AG09309 (cell line): ENCODE measurements at places on chromosomes 13 and 19.

- DNase-seq: no peak
Measured at GRCh38 chr13:23833733-23834611, 55.2 kb downstream of the MIPEP start.

DNA sequence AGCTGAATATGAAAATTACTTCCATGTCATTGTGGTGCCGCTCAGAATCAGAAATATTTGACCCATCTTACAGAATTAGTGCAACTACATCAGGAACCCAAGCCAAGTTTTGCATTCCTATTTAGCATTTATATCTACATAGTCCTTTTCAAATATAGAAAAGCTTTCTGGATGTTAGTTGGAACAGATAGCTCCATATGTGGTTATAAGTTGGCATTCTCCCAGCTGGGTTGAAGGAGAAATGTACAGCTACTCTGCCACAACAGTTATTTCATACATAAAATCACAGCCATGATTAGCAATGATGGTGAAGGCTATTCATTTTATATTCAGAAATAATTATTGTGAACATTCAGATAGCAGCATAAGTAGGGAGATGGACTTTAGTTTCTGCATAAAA lies 28.2 kb downstream of the HPN start:
- no peak for DNase-seq

DNA sequence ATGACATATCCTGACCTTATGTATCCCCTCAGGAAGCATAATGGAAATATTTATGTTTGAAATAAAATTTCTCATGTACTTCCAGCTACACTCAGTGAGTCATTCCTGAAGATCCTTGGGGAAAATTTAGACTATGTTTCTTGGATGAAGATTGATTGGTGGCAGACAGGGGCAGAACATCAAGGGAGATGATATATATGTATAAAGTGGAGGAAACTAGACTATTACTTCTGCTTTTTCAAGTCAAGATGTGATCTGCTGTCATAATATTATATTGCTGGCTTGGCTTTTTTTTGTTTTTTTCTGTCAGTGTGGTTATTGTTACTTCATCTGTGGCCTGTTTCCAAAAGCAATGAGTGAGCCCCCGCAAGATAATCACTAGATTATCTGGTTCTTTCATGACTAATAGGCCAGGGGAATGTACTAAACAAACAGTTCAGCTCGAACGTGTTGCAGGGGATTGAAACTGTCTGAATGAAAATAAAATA lies 87.2 kb upstream of the TNFSF11 start:
- DNase-seq: peak; percentile 31

GRCh38 chr19:46192992-46193650 lies 36.4 kb upstream of the IGFL1 start:
- DNase-seq: peak; percentile 27

- DNase-seq: no peak
Measured at GRCh38 chr13:107119989-107120881, 552.3 kb upstream of the ARGLU1 start.

- no peak for DNase-seq
Measured at GRCh38 chr13:98175043-98175442, 2.0 kb downstream of the RNF113B start.

DNA sequence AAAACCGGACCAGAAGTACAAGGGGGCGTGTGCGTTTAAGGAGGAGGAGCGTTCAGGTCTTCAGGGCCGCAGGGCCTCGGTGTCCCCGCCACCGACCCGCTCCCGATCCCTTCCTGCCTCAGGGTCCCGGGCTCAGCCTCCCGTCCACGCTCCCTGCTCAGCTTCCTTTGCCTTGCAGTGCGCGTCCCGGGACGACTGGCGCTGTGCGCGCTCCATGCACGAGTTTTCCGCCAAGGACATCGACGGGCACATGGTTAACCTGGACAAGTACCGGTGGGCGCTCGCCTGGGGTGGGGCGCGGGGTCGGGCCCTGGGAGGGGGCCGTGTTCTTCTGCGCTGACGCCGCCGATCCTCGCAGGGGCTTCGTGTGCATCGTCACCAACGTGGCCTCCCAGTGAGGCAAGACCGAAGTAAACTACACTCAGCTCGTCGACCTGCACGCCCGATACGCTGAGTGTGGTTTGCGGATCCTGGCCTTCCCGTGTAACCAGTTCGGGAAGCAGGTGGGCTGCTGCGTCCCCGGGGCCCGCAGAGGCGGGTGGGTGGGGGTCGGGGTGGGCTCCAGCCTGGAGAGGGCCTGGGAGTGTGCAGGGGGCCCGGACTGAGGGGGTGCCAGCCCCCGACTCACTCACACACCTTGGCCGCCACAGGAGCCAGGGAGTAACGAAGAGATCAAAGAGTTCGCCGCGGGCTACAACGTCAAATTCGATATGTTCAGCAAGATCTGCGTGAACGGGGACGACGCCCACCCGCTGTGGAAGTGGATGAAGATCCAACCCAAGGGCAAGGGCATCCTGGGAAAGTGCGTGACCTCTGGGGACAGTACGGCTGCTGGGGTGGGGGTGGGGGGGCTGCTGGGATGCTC lies 1.4 kb downstream of the GPX4 start:
- no peak for DNase-seq

DNA sequence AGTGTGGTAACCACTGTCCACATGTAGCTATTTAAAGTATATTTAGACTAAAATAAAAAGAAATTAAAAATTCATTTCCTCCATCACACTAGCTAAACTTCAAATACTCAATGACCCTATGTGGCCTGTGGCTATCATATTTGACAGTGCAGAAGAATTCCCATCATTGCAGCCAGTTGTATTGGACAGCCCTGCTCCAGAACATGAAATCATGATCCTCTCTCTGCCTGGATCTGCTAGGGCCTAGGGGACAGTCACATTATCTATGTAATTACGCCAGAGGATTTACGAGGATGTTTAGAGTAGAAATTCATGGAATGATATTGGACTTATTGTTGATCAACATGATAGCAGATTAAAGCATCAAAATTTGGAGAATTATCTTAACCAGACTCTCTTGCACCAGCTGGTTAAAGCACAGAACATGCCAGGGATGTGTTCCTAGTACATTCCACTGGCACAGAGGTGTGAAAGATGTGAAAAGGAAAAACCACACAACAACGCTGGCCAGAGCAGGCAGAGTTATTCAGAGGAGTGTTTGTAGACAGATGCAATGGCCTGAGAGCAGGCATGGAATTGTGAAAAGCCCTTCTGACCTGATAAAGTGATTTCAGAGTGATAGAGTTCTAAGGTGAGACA lies 108.9 kb upstream of the STARD13 start:
- no peak for DNase-seq

DNA sequence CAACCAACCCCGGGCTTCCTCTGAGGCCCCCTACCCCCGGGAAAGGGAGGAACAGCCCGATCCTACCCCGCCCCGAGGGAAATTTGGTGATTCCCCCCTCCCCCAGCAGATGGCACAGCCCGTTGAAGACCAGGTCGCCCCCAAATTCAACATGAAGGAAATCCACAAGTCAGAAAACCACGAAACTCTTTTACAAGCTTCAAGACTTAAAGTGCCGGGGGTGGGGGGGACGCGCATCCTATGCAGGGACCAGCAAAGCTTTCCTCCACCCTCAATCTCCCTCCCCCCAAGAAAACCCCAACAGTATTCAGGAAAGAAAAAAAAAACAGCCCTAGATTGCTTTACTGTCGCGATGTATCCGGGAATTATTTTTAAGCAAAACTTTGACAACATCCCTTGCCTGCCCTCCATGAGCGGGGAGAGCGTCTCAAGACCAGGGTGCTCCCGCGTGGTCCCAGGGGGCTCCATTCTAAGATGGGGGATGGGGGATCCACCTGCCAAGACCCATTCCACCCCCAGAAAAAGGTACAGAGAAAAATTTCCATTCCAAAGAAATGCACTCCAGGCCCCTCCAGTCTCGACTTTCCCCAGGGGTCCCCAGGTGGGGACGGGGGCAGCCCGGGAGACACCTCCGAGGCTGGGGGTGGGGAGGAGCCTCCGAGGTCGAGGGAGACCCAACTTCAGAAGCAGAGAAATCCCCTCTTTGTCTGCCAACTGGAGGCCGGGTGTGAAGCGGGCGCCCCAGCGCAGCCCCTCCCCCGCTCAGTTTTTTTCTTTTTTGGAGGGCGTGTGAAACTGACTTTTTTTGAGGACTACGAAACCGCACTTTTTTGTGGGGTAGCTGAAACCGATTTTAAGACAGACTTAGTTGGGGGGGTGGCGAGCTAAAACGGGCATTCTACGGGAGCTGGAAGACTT lies 1.5 kb downstream of the TCF3 start:
- no peak for DNase-seq

- DNase-seq: no peak
Measured at GRCh38 chr19:39218230-39219007, 14.4 kb upstream of the SYCN start.

DNA sequence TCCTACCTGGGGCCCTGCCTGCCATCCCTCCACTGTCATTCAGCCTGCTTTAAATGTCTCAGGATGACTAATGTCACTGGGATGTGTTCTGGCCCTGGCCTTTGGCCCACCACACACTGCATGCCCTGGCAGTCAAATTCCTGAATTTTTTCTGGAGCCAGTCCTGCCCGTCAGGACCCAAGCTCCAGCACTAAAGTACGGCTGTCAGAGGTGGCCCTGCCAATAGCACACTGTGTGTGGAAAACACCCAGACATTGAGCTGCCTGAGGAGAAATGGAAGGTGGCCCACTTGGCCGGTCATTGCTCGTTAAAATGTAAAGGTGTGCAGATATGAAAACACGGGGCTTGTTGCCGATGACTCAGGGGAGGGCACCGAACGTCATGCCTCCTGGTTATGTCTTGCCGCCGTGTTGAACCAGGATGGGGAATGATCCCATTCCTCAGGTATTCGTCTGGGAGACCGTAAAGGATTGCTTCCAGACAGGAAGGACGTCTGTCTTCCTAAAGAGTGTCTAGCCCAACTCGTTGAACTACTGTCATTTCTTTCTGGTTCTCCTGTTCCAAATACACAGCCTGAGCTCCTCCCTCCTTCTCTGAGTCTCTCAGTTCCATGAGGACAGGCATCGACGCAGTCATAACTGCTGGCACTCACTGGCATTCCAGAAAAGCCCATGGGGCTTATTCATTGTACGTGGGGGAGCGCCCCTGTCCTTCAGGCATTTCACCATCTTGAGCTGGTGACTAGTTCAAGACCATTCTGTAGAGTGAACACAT lies 40.6 kb downstream of the COL4A2 start:
- DNase-seq: peak; percentile 31

DNA sequence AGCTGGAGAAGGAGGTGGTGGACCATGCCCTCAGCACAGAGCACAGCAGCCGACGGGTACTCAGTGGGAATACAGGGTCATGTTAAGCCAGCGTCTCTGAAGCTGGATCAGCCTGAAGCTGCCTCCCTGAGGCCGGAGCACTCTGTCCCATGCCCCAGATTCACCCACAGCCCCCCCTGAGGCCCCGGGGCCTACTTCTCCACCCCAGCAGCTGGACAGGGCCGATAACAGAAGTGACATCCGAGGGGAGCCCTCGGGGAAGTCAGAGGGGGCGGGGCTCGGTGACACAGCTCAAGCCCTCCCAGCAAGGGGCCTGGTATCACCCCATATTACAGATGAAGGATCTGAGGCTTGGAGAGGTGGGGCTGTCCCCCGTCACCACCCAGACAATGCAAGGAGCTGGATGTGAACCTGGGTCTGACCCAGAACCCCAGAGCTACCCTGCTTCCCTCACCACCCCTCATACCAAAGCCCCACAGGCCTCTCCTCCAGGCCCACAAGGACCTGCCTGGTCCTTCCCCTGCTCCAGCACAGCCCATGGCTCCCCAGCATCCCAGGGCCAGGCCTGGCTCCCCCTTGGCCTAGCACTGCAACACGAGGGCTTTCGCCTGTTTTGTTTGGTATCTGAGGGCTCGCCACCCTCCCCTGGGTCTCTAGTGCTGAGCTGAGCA lies 5.7 kb downstream of the R3HDM4 start:
- DNase-seq: no peak

DNA sequence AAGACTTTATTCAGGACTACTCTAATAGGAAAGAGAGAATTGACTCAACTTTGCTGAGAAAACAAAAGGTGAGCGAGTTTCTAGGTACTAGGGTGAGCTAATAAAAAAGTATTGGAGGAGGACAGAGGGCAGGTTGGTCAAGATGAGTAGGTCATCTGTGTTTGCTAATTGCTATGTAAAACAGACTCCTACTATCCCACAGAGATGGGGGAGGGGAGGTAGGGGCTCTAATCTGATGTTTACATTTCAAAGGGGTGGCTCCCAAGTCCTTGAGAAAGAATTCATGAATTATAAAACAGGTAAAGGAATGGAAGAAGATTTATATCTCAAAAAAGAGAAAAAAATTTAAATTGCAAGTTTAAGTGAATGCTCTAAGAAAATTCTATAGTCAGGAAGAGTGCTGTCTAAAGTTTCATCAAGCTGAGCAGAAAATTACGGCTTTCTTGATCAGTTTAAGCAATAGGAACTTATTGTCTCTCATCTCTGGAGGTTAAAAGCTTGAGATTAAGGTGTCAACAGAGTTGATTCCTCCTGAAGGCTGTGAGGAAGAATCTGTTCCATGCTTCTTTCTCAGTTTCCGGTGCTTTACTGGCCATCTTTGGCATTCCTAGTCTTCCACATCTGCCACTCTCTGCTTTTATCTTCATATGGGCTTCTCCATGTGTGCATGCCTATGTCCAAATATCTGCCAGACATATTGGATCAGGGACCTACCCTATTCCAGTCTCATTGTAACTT lies 790.3 kb downstream of the SLITRK5 start:
- no peak for DNase-seq

DNA sequence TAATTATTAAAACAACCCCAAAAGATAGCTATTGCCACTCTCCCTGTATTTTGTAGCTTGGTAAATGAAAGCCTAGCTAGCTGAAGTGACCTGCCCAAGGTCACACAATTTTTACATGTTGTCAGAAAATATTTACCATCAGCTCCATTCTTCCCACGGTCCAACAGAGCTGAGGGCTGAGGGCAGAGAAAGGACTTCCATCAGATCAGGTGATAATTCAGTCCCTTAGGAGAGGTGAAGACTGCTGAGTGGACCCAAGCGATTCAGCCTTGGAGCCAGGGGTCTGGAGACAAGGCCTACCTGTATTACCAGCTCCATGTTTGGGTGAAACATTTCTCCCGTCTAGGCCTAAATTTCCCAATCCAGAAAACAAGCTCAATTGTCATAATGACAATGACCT lies 149.5 kb upstream of the TSHZ3 start:
- DNase-seq: no peak

DNA sequence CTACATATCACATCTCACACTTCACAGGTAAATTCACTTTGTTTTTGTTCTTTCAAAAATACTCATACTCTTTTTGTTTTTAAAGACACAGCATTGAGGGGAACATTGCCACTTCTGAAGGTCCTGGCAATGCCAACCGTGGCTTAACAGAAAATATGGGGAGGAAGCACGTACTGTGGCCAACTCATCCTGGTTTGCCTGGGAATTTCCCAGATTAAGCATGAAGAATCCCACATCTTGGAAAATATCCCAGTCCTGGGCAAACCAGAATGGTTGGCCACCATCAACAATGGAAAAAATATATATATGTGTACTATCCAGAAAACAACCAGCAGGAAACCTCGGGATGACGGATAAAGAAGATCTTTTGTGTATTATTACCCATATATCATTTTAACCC lies 1032.2 kb upstream of the SLC10A2 start:
- no peak for DNase-seq
